Stimulated activated CD4-positive, alpha-beta T cell treated with anti-CD3 and anti-CD28 coated beads, Interleukin-4, amount 100 ng/mL, for 48 hours (primary cell): ENCODE measurements at places on chromosomes 4 and X.

DNA sequence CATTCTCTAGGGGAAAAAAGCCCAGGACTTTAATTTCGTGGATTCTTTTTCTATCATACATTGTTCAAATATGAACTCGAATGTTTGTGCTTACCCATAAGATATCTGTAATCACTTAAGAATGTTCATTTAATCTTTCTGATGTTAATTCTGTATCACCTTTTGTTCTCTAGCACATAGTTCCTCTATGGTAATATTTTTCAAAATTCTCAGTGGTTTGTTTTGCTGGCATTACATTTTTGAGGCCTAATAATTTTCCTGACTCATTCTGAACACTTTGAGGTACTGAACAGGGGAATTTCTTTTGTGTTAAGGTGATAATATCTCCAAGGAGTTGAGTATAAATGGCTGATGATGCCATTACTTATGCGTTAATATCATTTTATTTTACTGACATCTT is 490.7 kb upstream of the PITX2 start:
- DNase-seq, result no peak

- no peak for DNase-seq
Measured at GRCh38 chr4:138996090-138996489, 19.5 kb upstream of the NOCT start.

DNA sequence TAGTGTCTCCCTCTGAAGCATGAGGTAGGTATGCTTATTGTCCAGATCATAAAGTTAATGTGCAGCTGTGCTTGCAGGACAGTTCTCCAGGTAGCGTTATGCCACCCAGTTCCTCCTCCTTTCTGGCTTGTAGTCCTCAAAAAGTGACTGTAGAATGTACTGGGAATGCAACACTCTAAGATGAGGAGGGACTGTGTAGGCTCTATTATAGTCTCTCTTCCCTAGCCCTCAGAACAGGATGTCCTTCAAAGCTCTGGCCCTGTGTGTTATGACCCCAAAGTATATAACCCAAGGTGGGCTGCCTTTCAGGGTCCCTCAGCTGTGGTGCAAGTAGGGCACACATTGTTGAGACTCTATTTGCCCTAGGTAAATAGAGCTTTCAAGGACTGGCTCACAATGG is 20.8 kb upstream of the MANBA start:
- DNase-seq, result no peak

DNA sequence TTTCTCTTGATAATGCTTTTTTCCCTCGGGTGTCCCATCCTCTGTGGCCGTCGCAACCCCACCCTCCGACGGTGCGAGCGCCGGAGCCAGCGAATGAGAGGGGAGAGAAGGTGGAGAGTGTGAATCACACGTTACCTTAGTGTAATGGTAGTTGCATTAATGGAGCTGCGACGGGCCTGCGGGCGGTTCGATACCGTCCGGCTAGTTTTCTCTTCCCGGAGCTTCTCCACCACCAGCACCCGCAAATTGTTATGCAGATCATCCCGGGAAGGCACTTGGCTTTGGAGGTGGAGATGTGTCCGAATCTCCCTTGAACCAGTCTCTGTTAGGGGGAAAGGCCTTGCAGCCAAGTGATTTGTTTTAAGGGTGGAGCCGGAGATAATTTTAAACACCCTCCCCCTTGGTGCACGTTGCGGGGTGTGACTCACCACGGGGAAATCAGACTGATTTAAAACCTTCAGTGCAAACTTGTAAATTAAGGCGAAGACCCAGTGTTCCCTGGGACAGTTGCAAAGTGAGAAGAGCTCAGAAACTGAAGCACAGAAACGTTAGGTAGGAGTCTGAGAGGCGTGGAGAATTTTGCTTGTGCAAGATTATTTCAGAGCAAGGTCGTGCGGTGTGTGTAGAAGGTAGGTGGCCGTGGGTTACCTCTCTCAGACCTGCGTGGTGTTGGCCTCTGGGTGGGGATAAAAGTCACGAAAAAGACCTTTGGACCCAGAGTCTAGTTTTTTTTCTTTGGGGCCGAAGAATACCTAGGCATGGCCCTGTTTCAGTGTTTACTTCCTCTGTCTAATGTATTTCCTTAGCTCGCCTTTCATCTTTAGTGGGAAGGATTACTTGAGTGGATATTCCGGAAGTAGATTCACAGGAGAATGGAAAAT is 1.3 kb downstream of the AFF1 start:
- DNase-seq, result peak; percentile 55

DNA sequence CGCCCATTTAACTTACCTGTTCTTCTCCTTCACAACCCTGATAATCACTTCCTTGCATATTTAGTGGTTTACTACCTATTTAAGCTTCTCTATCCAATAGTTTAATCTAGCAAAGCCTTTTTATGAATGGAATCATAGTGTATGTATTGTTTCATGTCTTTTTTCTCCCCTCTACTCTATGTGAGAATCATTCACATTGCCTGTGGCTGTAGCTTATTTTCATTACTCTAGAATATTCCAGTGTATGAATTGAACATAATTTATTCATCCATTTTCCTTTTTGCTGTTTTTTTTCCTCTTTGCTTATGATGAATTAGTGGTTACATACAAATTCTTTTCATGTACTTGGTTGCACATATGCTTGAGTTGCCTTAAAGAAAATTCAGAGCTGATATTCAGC is 490 bp upstream of the ADH4 start:
- no peak for DNase-seq

DNA sequence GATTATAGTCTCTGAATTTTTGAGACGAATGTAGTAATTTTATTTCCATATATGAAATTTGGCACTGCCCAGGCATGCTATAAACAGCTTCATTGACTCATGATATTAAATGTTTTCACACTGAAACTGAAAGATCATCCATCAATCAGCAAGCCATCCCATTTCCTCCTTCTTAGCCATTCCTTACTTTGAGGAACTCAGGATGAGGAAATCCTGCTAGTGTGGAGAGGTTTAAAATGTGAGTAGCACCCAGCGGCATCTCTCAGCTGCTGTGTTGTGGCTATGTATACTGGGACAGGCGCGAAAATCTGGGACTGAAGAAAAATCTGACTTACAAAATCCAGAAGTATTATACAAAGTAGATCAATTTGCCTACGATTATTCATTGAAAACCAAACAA is 52.1 kb downstream of the PTCHD1 start:
- no peak for DNase-seq
